ENCODE measurements at places on chromosomes 16 and 17. TPM values are rescaled to one million over a fixed set of nuclear protein-coding genes. Genes with fewer than 3 reads are reported as not detected.
A peak's percentile ranks its signal among the peaks of the same experiment; 100 is the strongest.

DNA sequence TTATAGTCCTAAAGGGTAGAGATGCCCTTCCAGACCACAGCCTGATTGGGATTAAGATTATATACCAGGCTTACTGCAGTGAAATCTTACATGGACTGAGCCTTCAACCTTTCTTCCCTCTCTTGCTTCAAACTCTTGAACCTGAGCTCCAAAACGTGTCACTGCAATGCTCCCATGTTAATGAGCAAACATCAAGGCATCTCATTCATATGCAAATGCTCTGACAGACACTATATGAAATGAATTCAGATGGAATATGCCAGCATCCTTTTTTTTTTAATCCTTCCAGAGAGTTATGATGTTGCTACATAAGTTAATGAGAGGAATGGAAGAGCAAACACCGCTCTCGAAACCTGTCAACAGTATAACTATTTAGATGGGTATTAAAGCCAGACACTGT is 611.9 kb upstream of the CDH11 start:
- no peaks in the 10 kb centered on the region for H3K36me3 ChIP-seq
- H3K4me3 ChIP-seq, result no peak overlapping the region
- no peak overlapping the region for H3K27ac ChIP-seq
- no peak for DNase-seq

GRCh38 chr17:58756246-58757161 is 850 bp downstream of the PPM1E start:
- peaks cover 6% of the 10 kb centered on the region for H3K4me1 ChIP-seq
- no peak overlapping the region for H3K27ac ChIP-seq
- H3K4me3 ChIP-seq, result peak overlapping the region; percentile 80
- peaks cover 1% of the 10 kb centered on the region for H3K36me3 ChIP-seq
- H3K27me3 ChIP-seq, result peaks cover 46% of the 10 kb centered on the region

GRCh38 chr16:10225653-10226052 is 43.4 kb upstream of the GRIN2A start:
- H3K4me3 ChIP-seq, result no peak overlapping the region
- DNase-seq, result no peak
- no peaks in the 10 kb centered on the region for H3K4me1 ChIP-seq
- peaks cover 6% of the 10 kb centered on the region for H3K27me3 ChIP-seq
- no peak overlapping the region for H3K27ac ChIP-seq
- no peaks in the 10 kb centered on the region for H3K36me3 ChIP-seq

DNA sequence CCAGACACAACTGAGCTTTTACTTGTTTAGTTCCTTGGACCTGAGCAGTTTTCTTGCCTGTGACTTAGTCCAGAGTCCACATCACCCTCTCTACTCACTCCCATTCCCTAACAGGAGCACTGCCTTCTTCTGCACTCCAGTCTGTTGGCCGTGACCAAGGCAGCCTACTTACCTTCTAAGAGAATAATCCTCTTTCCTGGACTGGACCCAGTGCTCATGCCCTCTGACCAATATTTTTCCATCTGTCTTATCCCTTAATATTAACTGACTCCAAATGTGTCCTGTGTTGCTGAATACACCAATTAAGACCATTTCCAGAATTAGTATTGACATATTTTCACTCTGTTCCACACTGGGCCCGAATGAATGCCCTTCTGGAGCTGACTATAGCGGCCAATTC is 681.0 kb upstream of the KIF2B start:
- H3K36me3 ChIP-seq, result no peaks in the 10 kb centered on the region
- H3K27ac ChIP-seq, result no peak overlapping the region
- H3K27me3 ChIP-seq, result no peaks in the 10 kb centered on the region
- no peak overlapping the region for H3K4me3 ChIP-seq

The SCARF1 gene
- total RNA-seq, result 0.43 TPM

GRCh38 chr16:19239511-19240155 is 45.9 kb upstream of the CLEC19A start:
- H3K27me3 ChIP-seq, result no peaks in the 10 kb centered on the region
- no peaks in the 10 kb centered on the region for H3K4me1 ChIP-seq
- H3K4me3 ChIP-seq, result no peak overlapping the region
- DNase-seq, result no peak
- no peak overlapping the region for H3K27ac ChIP-seq

The CCL5 gene
- total RNA-seq, result 1.9 TPM

The C1QTNF1 gene
- total RNA-seq, result 0.14 TPM

The REXO5 gene
- 26.4 TPM for total RNA-seq

- DNase-seq, result no peak
- H3K4me1 ChIP-seq, result peaks cover 6% of the 10 kb centered on the region
- H3K4me3 ChIP-seq, result no peak overlapping the region
- no peaks in the 10 kb centered on the region for H3K27me3 ChIP-seq
- no peak overlapping the region for H3K27ac ChIP-seq
- no peaks in the 10 kb centered on the region for H3K36me3 ChIP-seq
Observed at GRCh38 chr17:64332502-64332901, 58.2 kb downstream of the PECAM1 start.

The CPNE7 gene
- total RNA-seq, result 9.0 TPM

DNA sequence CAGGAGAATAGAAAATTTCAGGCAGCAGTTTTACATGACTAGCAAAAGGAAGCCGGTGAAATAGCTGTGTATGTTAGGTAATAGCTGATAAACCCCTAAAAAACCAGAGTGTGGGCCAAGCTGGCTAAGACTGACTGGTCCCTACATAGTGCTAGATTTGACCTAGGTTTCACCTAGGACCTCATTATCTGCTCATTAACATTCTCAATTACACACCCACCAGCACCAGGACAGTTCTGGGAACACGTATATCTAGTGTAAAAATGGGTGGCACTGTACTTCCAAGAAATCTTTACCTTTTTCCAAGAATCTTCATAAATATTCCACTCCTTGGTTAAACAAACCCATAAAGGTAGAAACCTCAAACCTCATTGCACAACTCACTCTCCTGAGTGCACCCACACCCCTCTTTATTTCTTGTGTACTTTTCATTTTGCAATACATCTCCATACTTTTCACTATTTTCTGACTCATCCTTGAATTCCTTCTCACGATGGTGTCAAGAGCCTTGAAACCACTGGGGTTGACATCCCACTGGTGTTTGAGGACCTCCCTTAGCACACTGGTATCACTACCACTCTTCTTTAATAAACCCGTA is 262.7 kb upstream of the KCNJ16 start:
- no peaks in the 10 kb centered on the region for H3K4me1 ChIP-seq
- DNase-seq, result no peak
- H3K4me3 ChIP-seq, result no peak overlapping the region
- no peaks in the 10 kb centered on the region for H3K27me3 ChIP-seq
- H3K27ac ChIP-seq, result no peak overlapping the region

- no peak overlapping the region for H3K27ac ChIP-seq
- H3K36me3 ChIP-seq, result no peaks in the 10 kb centered on the region
- H3K4me1 ChIP-seq, result peaks cover 17% of the 10 kb centered on the region
- H3K27me3 ChIP-seq, result no peaks in the 10 kb centered on the region
Observed at GRCh38 chr17:75751676-75752404, 13.2 kb downstream of the GALK1 start.

The SLC12A3 gene
- total RNA-seq, result not detected

The NPIPA2 gene
- 4.1 TPM for total RNA-seq

The MYADML2 gene
- not detected for total RNA-seq

DNA sequence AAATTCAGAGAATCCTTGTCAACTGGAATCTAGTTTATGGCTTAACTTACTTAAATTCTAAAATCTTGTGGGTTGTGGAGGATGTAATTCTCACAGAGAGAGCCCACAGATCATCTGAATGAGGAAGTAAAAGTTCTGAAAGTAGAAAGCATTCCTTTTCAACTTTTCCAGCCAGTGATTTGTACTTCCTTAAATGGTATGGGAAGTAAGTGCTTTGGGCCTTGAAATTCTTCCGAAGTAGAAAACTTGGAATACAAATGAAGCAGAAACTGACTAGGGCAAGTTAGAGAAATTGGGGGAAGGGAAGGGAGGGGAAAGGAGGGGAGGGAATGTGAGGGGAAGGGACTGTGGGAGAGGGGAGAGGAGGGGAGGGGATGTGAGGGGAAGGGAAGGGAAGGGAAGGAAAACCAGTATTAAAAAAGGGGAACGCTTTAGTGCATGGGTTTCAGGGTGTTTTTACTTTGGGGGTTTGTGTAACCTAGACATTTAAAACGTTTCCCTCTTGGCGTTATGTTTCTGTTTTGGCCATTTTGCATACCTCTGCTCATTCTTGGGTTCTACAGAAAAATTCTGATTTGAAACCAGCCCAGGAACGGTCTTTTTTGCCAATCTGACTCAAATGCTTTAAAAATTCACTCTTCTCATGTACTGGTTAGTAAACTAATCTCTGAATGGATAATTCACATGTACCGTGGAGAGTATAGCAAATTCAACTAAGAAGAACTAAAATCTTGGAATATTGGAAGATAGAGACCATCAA is 15.5 kb upstream of the SNTB2 start:
- H3K4me3 ChIP-seq, result no peak overlapping the region
- no peaks in the 10 kb centered on the region for H3K27me3 ChIP-seq
- H3K36me3 ChIP-seq, result peaks cover 29% of the 10 kb centered on the region

DNA sequence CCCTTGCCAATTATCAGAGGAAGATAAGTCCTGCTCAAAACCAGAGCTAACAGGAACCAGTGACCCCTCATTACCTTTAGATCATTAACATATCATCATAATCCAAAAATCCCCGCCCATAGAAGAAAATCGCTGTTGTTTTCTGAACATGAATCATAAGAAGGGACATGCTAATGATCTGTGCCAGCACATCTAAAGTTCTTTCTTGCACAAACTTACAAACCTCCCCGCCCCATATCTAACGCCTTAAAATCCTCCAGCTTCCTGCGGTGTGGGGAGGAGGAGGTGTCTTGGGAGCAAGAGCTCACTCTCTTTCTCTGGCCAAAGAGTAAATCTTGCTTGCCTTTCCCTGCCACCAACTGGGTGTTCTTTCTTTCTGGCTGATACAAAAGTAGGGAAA is 78.3 kb downstream of the IRX3 start:
- no peak overlapping the region for H3K4me3 ChIP-seq
- no peaks in the 10 kb centered on the region for H3K4me1 ChIP-seq
- no peak for DNase-seq
- H3K27ac ChIP-seq, result no peak overlapping the region
- H3K27me3 ChIP-seq, result peaks cover 5% of the 10 kb centered on the region
- no peaks in the 10 kb centered on the region for H3K36me3 ChIP-seq

DNA sequence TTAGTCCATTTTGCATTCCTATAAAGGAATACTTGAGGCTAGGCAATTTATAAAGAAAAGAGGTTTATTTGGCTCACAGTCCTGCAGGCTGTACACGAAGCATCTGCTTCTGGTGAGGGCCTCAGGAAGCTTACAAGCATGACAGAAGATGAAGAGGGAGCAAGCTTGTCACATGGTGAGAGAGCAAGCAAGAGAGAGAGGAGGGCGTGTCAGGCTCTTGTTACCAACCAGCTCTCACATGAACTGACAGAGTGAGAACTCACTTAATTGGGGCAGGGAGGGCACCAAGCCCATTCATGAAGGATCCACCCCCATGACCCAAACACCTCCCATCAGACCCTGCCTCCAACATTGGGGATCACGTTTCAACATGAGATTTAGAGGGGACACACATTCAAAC is 1.6 kb downstream of the CHCT1 start:
- H3K27ac ChIP-seq, result no peak overlapping the region
- peaks cover 8% of the 10 kb centered on the region for H3K4me1 ChIP-seq
- H3K27me3 ChIP-seq, result no peaks in the 10 kb centered on the region
- DNase-seq, result no peak
- H3K36me3 ChIP-seq, result no peaks in the 10 kb centered on the region

DNA sequence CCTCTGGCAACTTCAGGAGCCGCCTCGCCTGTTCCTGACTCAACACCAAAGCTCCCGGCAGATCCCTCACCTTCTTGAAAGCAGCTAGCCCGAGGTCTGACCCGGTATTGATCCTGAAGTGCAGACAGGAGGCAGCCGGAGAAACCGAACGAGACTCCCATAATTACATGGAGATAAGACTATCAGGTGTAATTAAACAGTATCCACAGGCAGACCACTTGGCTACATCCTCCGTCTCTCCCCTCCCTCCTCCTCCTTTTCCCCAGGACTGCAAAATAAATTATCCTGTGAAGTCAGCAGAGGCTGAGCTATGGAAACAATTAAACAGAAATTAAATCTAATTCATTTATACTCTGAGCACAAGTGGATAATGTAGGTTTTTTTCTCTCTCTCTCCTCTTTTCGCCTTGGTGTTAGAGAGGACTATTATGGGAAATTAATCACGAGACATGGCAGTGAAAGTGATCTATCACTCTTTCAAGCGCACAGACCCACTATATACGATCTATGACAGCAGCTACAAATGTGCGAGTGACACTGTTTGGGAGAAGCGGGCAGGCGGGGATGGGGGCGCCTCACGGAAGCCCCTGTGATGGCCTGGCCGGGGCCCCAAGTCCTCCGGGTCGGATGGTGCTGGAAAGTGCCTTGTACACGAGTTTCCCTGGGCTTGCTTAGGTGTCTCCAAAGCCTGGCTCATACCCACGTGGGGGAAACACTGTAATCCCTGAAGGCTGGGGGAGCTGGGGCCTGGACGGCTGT is 92.8 kb downstream of the RBFOX3 start:
- H3K36me3 ChIP-seq, result no peaks in the 10 kb centered on the region
- no peak for DNase-seq
- H3K4me1 ChIP-seq, result no peaks in the 10 kb centered on the region
- H3K4me3 ChIP-seq, result no peak overlapping the region

The GDPD3 gene
- total RNA-seq, result 10.3 TPM

DNA sequence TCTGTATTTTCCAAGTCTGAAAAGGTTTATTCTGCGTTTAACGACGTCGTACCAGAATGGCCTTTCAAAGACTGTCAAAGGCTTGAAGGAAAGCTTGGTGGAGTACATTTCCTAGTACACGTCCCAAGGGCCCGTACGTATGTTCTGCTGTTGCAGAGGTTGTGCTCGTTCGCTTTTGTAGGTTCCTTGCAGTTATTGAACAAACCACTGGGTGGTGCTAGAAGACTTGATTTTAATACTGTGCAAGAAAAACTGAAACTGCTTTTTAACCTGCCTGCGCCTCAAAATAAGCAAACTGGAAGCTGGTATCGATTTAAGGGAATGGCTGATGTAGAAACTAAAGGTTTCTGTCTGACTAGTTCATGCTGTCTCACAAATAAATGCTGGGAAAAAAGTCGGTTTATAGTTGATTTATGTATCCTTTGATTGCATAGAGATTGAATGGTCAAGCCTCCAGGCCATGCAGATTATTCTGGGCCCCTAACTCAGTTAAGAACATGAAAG is 54.6 kb downstream of the USP10 start:
- H3K4me1 ChIP-seq, result peaks cover 86% of the 10 kb centered on the region
- H3K36me3 ChIP-seq, result peaks cover 15% of the 10 kb centered on the region
- H3K27ac ChIP-seq, result no peak overlapping the region

The SCO1 gene
- 37.6 TPM for total RNA-seq

DNA sequence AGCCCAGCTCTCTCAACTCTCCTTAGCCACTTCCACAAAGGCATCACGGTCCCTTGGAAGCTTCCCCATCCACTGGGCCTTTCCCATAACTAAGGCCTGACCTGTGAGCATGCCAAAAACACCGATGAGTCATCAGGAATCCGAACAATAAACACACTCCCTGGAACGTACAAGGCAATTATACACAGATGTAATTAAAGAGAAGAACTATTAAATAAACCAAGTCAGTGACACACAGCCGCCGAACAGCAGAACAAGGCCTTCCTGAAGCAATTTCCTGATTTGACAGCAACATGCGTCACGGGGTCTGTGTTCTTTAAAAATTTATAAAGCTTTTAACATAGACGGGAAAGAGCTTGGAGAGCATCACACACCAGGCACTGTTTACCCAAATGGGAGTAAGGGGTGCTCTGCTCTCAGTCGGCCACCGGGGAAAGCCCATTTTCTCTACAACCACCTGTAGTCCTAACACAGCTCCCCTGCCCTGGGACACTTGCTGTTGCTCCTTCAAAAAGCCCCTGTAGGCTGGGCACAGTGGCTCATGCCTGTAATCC is 29.4 kb downstream of the COG7 start:
- H3K4me3 ChIP-seq, result no peak overlapping the region
- H3K36me3 ChIP-seq, result peaks cover 17% of the 10 kb centered on the region
- no peak overlapping the region for H3K27ac ChIP-seq
- no peaks in the 10 kb centered on the region for H3K27me3 ChIP-seq
- DNase-seq, result no peak

The GUCY2D gene
- not detected for total RNA-seq

All from activated naive CD4-positive, alpha-beta T cell treated with anti-CD3 and anti-CD28 coated beads for 36 hours (primary cell).